Lower leg skin (tissue), 4 donors: ENCODE measurements at places on chromosomes 7 and 10. TPM values are rescaled to one million over a fixed set of nuclear protein-coding genes. Genes with fewer than 3 reads are reported as not detected.

Gene CRPPA
- total RNA-seq, result 2.3 TPM

Gene TRIM56
- total RNA-seq, result 13.9 TPM

Gene ARHGEF5
- 73.7 TPM for total RNA-seq

GRCh38 chr7:44650772-44651171 is 44.3 kb downstream of the OGDH start:
- DNase-seq, result no peak

DNA sequence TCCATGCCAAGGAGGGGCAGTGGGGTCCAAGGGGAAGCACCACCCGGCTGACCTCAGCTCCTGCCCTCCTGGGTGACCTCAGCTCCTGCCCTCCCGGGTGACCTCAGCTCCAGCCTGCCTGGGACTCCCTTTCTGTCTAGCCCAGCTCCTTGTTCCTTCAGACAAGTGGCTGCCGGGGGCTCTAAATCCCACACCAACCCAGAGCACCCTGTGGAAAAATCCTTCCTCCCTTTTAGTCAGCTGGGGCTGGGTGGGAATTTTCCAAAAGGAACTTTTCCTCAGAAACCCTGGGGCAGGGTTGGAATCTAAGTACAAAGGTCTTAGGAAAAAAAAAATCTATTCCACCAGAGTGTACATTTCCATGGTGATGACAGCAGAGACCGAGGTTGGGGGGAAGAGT is 36.3 kb downstream of the AKR1B1 start:
- peak; percentile 60 for DNase-seq
